ENCODE measurements at places on chromosomes 2 and 18.

DNA sequence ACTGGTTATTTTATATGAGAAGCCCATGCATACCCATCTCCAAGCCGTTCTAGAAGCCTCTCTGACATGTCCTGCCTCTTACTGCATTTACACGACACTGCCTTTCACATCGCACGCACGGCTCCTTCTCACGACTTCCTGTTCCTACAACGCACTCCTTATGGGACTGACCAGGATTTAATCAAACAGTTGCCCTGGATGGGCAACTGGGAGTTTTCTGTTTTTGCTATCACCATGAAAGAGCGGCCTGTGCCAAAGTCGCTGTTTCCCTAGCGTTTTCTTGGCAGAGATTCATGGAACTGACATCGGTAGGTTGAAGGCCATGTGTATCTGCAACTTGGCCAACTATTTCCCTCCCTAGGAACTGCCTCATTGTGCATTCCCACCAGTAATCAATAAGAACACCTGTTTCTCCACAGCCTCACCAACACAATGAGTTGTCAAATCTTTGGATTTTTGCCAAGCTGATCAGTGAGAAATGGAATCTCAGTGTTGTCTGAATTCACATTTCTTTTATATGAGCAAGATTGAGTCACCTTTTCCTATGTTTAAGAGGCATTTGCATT is 97.2 kb upstream of the OTOS start:
- DNase-seq: no peak

DNA sequence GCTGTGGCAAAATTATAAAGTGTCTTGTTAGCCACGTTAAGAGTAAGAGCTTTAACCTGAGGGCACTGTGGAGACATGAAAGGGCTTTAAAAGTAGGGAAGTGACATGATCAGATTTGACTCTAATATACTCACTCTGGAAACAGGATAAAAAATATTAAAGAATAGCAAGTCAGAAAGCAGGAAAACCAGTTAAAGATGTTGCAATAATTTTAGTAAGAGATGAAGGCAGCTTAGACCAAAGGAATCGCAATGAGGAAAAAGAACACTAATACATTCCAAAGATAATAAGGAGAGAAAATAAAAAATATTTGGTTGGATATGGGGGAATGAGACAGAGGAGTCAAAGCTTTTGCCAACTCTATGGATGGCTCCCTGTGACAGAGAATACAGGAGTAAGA is 183.8 kb downstream of the DYM start:
- DNase-seq: no peak

- no peak for DNase-seq
Measured at GRCh38 chr18:38241216-38241615, 675.6 kb upstream of the CELF4 start.

- DNase-seq: no peak
Measured at GRCh38 chr18:13268158-13269012, 49.8 kb downstream of the LDLRAD4 start.

DNA sequence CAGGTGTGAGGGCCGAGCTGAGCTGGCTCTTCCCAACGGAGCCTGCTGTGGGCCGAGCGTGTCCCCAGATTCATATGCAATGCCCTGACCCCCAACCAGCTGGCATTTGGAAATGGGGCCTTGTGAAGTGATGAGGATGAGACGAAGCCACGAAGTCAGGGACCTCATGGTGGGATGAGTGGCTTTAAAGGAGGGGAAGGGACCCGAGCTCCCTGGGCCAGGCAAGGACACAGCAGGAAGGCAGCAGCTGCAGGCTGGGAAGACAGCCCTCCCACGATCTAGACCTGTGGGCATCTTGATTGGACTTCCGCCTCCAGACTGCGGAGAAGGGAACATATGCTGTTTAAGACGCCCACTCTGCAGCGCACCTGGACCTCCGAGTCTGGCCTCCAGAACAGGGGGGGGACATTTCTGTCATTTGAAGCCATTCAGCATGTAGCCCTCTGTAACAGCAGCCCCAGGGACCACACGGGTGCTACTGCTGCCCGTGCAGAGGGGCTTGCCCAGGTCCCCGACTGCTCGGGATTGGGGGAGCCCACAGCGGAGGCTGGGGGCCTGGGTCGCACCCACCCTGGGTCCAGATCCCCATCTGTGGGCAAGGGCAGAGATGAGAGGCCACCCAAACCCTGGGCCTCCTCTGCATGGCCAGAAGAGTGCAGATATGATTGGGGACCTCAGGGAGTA is 27.2 kb downstream of the KIF1A start:
- DNase-seq: no peak

DNA sequence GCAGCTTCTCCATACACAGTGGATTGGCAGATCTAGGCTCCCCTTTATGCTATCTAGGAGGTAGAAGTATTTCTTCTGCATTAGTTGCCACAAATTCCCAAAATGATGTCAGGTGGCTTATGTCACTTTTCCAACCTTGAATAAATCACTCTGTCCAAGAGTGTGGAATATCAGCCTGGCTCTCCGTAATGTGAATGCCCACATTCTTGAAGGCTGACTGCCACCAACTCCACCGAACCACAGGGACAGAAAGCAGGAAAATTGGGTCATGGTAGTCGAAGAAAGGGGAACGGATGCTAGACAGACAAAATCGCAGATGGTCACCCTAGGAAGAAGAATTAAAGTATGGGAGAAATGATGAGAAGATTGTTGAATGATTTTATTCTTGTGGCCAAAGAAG is 624.9 kb upstream of the CDH2 start:
- no peak for DNase-seq

DNA sequence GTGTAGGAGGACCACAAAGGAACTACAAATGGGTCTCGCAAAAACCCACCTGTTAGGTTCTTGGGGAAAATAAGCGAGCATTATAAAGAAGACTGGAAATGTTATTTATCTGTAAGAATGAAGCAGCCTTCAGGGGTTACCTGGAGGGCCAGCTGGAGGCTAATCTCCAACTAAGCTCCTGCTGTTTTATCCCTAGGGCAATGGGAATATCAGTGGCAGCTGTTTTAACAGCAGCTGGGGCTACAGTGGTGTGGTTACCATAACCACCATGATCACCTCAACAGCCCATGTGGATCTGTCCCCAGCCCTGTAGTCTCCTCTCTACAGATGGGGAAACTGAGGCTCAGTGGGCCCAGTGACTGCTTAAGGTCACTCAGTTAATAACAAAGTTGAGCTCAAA is 108.1 kb downstream of the FTCDNL1 start:
- DNase-seq: no peak

GRCh38 chr2:203498161-203498560 is 36.9 kb downstream of the RAPH1 start:
- DNase-seq: no peak

- DNase-seq: no peak
Measured at GRCh38 chr18:58241877-58242276, 197.9 kb downstream of the NEDD4L start.

GRCh38 chr2:213018340-213018901 is 133.0 kb downstream of the IKZF2 start:
- DNase-seq: no peak
